ENCODE measurements at places on chromosomes 5 and 9.
A peak's percentile ranks its signal among the peaks of the same experiment; 100 is the strongest.

- no peak for DNase-seq
Observed at GRCh38 chr5:88159591-88159990, 109.1 kb downstream of the TMEM161B start.

DNA sequence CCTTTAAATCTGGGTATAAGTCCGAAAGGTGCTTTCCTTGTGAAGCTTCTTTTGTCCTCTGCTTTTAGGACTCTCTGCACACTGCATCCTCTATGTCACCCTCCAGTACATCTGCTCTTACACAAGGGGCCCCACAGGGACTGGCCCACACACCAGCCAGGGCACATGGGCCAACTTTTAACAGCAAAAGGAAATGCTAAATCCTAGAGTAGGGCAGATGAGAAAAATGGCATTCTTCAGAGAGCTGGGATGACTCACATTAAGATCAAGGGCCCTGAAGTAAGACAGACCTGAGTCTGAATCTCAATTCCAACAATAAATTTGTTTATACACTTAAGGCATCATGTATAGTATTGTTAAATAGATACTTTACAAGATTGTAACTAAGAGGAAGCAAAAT lies 40.3 kb upstream of the CDKN2B start:
- no peak for DNase-seq

DNA sequence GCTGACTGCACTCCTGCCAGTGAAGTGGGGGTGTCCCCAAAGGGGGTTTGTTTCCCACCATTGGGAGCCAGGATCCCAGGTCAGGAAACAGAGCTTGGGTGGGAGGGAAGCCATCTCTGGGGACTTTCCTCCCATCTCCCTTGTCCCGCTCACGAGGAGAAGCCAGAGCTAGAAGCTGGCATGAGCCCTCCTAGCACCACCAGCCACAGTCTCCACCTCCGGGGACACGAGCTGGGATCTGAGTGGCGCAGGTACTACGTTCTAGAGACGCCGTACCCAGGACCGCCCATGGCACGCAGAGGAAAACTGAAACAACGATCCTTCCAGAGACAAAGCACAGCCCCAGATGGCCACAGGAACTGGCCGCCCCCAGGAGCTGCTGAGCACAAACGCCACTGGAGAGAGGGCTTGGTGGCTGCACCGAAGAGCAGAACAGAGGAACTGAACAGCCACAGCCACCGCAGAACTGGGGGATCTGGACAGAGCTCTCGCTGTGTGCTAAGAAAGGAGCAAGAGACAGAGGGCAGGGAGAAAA lies 29.8 kb downstream of the ADAMTS2 start:
- DNase-seq, result peak; percentile 1

- DNase-seq, result no peak
Observed at GRCh38 chr9:130862747-130863146, 27.7 kb downstream of the ABL1 start.

- peak; percentile 67 for DNase-seq
Observed at GRCh38 chr5:134524272-134524825, 1.1 kb upstream of the JADE2 start.

GRCh38 chr5:153516504-153517240 lies 26.2 kb downstream of the GRIA1 start:
- DNase-seq, result no peak

DNA sequence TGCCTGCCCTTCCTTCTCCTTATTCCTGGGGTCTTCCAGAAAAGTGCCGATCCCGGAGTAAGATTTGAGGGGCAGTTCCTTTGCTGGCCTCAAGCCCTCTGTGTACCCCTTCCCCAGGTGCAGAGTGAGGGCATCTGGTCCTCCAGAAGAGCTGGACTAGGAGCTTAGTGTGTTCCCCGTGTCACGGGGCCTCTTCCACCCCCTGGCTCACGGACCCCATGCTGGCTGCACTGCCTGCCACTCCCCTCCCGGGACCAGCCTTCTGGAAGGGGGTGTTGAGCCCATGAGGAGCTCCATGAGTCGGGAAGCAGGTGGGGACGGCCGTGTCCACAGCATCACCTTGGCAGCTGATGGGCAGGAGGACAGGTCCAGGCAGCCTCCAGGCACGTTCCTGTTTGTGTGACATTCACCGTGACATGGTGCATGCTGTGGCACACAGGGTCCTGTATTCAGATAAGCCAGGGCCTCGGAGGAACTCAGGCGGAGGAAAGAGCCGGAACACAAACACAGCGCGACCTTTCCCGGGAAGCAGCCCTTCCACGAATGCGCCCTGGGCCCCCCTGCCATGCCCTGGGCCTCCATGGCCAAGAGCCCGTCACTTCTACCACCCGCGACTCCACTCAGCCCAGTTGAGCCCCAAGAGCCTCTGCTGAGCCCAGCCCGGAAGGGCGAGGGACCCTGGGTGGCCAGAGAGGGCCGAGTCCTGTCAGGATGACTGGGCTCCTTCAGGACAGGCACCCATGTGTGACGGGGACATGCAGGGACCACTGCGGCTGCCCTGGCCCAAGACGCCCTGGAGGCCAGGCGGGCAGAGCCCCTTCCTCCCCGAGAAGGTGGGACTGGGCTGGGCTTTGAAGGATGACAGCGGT lies 5.9 kb upstream of the LCN1 start:
- DNase-seq, result no peak

DNA sequence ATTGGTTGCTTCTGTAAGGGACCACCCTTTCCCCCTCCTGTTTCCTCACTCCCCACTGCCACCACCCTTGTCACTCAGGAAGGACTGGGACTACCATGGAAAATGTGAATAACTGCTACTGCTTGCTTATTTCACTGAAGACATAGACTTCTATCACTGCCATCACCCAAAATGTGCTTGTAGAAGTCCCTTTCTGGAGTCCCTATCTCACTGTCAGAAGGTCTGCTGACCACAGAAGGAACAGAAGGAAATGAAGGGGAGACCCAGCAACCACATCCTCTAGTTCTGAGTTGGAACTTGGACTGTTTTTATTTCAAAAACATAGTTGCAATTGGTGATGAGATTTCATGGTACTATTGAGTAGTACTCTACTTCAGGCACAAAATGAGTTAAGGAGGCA lies 122.5 kb downstream of the NPR3 start:
- no peak for DNase-seq

DNA sequence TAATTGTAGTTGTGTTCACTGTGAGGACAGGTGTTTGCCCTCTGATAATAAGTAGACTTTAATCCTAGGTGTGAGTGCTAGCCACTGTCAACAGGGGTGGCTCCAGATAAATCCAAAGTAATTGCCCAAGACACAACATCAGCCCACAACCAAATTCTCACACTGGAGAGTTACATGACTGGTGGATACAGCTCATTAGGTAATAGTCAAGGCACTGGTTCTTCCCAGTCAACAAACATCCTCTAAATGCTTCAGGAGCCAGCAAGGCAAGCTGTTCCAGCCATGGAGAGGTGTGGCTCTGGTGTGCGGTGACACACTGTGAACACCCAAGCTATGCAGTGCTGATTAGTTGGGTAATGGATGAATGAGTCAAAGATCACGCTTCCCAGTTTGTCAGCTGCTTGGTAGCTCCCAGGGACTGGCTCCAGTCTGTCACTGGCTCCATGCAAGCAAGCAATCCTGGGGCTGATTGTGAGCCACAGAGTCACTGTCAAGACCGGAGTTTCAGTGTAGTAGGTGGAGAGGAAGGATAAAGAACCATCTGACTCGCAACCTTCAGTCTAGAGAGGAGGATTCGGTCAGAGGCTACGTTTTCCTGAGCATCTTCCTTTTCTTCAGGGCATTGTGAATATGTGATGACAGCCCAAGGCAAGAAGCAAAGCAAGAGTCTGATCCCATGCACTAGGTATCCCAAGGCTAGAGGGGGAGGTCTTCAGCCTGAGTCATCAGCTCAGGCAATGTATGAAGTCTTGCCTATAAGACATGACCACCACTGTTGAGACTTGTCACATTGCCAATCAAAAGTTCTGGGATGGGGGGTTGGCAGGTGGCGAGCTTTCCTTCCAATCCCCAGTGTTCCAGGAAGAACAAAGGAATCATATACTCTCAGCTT lies 63.1 kb downstream of the UGCG start:
- no peak for DNase-seq

- no peak for DNase-seq
Observed at GRCh38 chr5:75496026-75496425, 15.4 kb downstream of the CERT1 start.

- DNase-seq, result peak; percentile 79
Observed at GRCh38 chr9:91948597-91949391, 1.2 kb downstream of the ROR2 start.

GRCh38 chr5:35518104-35518503 lies 99.6 kb upstream of the SPEF2 start:
- no peak for DNase-seq

DNA sequence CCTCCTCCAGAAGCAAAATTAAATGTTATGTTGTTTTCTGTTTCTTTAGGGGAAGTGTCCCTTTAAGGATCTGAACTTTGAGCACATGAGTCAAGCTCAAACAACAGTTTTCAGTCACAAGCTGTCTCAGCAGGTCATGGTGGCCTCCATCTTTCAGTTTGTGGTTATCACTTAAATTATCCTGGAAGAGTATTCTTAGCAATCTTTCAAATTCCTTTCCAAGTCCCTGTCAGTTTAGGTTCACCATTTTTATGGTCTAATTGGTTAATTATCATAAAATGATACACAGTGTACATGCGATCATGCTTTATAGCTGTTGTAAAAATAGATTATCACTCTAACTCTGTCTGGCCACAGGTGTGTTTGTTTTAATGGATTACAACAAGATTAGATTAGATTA lies 43.1 kb upstream of the SELENOP start:
- DNase-seq, result no peak

GRCh38 chr5:56262279-56262678 lies 29.1 kb upstream of the ANKRD55 start:
- DNase-seq, result no peak

- DNase-seq, result no peak
Observed at GRCh38 chr5:25066239-25066638, 421.5 kb upstream of the CDH10 start.

DNA sequence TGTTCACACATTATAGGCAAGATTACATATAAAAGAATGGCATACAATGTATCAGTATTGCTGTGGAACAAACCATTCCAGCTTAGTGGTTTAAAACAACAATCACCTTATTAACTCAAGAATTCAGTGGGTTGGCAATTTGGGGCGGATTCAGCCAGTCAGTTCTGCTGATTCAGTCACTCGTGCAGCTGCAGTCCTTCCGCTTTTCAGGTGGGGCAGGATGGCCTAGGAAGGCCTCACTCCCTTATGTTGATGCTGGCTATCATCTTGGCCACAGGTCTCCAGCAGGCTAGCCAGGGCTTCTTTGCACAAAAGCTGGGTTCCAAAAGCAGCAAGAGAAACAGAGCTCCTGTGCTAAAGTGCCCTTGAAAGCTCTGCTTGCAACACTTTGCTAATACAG lies 150.6 kb downstream of the MCTP1 start:
- no peak for DNase-seq

- no peak for DNase-seq
Observed at GRCh38 chr5:8493176-8493575, 624.2 kb downstream of the MTRR start.

DNA sequence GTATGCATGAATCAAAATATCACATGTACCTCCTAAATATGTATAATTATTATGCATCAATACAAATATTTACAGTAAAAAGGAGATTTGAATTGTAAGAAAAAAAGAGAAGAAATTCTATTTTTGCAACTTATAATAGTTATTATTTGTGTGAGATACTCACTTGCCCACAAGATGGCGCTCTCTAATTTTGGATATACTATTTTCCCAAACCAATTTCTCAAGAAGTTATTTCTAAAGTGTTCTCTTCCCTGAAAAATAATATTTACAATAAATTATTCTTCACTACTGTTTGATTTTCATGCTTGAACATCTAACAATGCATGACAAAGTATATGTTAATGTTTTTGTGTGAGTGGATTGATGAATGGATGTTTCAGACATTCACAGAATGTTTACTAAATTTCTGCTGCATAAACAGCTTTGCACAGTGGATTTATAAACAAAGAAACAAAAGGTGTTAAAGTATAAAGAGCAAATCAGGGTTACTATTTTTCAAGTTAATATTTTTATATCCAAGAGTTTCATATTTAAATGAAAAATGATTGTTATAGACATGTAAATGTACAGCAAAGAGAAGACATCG lies 503.4 kb downstream of the PDE4D start:
- no peak for DNase-seq

DNA sequence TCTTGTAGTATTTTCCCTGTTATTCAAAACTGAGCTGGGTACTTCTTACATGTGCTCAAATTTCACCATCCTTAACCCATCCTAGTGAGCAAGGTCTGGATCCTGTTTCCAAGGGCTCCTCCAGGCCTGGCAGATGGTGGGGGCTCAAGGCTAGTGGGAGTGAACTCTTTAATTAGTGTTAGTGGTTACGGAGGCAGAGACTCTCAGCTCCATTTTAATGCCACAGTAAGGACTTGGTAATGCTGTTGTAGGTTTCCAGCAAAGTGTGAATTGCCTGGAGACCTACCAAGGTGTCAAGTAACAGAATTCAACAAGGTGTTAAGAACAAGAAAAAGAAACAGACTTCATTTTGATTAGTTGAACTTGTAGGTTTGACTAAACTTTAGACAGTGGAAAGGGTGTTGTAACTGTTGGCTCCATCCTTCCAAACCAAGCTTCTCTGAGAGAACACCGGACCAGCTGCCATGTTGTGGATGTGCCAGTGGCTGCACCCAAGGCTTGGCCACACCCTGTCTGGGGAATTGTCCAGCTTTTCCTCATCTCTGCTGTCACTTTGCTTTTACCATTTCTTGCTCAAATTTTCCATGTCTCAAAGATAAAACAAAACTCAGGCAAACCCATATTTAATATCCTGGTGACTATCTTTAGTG lies 98.7 kb downstream of the ADCY2 start:
- DNase-seq, result no peak

GRCh38 chr9:5186416-5187169 lies 1.2 kb upstream of the INSL6 start:
- DNase-seq, result no peak
